Activated naive CD4-positive, alpha-beta T cell (primary cell): ENCODE measurements at places on chromosomes 2 and 18.

GRCh38 chr18:9612215-9612830 lies 2.0 kb downstream of the PPP4R1 start:
- DNase-seq: no peak

DNA sequence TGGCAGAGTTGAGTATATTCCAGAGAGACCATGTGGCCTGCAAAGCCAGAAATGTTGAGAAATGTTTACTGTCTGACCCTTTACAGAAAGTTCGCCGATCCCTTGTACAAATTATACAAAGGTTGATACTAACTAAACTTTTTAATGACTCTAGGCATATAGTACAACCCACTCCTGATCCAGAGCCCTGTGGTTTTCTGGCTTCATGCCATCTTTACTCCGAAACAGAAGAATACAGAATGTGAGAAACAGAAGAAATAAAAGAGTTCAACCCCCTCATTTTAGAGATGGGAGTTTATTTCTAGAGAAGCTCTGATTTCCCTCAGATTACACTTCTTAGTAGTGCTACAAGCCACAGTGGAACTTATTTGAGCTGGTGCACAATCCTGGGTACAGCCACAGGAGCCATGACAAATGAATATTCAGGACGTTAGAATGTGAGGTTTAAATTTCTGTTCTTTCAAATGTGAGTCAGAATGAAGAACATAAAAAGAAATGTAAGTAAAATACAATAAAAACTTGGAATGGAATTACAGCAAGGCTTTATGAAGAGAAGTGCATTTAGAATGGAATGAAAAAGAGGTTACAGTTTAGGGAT lies 38.0 kb upstream of the SMCHD1 start:
- no peak for DNase-seq

- no peak for DNase-seq
Measured at GRCh38 chr2:32756074-32756727, 128.4 kb downstream of the TTC27 start.

- DNase-seq: no peak
Measured at GRCh38 chr18:49022311-49023161, 71.8 kb upstream of the SMAD7 start.

GRCh38 chr2:20421336-20421987 lies 25.4 kb upstream of the RHOB start:
- DNase-seq: no peak

GRCh38 chr18:45384137-45384961 lies 230.9 kb upstream of the SLC14A2 start:
- no peak for DNase-seq

DNA sequence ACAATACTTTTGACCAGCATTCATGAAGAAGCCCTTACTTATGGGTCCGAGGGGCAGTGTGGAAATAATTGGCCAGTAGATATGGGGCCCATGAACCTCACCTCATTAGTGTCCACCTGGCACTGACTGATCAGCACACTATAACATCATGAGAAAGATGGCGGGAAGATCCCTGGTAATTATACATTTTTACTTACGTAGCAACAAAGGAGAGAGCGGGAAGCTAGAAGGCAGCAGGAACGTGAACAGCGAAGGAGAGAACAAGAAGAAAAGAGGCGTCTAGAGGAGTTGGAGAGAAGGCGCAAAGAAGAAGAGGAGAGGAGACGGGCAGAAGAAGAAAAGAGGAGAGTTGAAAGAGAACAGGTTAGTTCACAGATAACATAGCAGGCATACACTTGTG lies 136.0 kb upstream of the IL1R2 start:
- no peak for DNase-seq

GRCh38 chr2:15808944-15809343 lies 131.4 kb upstream of the MYCN start:
- no peak for DNase-seq

DNA sequence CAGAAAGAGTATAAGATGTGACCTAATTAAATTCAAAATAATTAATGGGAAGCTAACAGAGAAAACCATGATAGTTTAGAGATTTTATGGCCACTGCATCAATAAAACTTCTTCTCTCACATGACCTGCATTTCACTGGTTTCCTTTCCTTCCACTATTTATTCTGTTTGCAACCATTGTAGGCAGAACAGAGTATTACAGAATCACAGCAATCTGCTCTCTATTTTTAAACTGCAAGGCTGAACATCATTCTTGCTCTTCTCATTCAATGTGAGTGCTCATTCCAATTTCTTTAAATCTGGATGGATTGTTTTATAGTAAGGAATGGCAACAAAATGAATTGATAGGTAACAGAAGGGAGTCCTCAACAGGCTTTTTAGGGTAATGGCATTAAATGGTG lies 715.5 kb upstream of the RAB6C start:
- no peak for DNase-seq

DNA sequence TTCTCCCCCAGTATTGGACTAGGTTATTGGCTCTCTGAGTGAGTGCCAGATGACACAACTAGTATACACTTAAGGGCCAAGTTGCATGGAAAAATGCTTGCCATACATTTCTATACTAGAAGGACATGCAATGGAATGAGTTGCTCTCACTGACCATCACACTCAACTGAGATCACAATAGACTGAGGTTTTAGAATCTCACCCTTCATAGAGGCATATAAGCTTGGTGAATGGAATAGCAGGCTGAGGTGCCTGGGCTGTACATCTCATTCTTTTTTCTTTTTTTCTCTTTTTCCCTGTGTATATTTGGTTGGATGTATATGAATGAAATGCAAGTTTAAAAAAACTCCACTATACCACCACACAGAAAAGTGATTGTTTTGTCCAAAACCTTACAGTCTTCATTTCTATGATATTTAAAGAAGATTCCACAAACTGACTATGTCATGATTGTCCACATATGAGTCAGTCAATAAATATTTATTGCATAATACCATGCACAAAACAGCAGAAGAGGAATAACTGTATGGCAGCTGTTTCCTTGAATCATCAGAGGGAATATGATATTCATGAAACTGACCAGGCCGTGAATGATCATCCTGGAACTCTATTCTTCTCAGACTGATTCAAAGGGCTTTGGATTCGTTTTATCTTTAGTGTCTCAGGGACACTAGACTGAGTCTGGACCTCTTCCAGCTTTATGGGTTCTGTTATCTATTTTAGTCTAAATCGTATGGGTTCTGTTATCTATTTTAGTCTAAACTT lies 122.6 kb upstream of the STK17B start:
- DNase-seq: no peak

GRCh38 chr2:71156573-71156972 lies 26.1 kb downstream of the MPHOSPH10 start:
- DNase-seq: no peak
